HS-27A (cell line): ENCODE measurements at places on chromosomes 3 and 15.
A peak's percentile ranks its signal among the peaks of the same experiment; 100 is the strongest.

GRCh38 chr3:189148081-189148507 is 23.7 kb upstream of the TPRG1 start:
- peak; percentile 35 for DNase-seq

DNA sequence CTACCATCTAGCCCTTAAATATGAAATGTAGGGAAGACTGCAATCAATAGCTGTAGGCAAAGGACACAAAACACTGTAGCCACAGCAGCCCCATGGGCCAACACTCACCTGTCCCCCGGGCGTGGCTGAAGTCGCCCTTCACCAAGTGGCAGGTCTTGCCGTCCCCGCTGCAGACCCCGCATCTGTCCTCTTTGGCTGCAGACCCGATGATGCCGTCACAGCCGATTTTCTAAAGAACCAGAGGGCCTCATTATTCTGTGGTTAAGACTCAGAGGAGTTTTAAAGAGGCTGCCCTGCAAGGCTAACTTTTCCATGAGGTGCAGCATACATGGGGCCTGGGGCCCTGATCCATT is 245.6 kb downstream of the ADAMTS17 start:
- DNase-seq, result no peak

DNA sequence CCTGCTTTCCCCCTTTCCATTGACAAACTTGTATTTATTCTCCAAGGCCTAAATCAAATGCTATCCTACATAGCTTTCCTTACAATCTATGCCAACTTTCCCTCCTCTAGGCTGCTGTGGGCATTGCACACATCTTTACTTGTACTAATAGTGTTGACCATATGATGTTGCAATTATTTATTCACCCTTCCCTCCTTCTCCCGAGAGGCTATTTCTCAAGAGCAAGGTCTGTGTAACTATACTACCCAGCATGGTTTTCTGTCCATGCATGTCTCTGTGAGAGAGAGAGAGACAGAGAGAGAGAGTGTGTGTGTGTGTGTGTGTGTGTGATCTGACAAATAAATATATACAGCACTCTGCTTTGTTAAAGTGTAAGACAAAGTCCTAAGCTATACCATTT is 63.8 kb downstream of the GTPBP8 start:
- no peak for DNase-seq

- peak; percentile 45 for DNase-seq
Observed at GRCh38 chr3:113097960-113098447, 107.2 kb downstream of the GTPBP8 start.

DNA sequence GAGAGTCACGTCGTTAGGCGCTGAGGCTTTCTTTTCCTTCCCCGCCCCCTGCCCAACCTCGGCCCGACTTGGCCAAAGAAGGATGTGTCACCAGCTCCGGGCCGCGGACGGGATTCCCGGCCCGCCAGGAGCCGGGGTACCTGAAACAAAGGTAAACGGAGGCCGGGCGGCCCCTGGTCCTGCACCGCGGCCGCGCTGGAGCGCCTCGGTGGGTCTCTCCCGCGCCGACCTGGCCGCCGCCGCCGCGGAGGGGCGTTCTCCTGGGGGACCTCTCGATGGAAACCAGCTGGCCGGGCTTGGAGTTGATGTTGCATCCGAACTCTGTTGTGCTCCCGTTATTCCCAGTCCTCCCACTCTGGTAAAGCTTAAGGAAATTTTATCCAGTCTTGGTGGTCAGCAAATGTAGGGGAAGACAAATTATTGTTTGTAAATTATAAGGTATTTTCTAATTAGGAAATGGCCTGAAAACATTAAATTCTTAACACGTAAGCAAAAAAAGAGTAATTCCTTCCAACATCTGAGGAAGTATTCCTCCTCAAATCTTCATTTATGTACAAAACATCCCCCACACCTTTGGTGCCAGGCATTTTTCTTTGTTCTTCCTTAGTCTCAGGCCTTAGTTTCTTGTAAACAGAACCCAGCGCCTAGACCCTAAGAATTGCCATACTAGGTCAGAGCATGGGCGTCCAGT is 888 bp downstream of the PPP2R3A start:
- no peak for DNase-seq

GRCh38 chr3:156682501-156682900 is 8.1 kb downstream of the TIPARP start:
- no peak for DNase-seq

- no peak for DNase-seq
Observed at GRCh38 chr3:159813822-159814531, 174.7 kb upstream of the IL12A start.

GRCh38 chr15:66149871-66150270 is 103.7 kb downstream of the MEGF11 start:
- no peak for DNase-seq
